ENCODE measurements at places on chromosomes 16 and 17. TPM values are rescaled to one million over a fixed set of nuclear protein-coding genes. Genes with fewer than 3 reads are reported as not detected.

KCNH6 gene
- 1.8 TPM for total RNA-seq

DNA sequence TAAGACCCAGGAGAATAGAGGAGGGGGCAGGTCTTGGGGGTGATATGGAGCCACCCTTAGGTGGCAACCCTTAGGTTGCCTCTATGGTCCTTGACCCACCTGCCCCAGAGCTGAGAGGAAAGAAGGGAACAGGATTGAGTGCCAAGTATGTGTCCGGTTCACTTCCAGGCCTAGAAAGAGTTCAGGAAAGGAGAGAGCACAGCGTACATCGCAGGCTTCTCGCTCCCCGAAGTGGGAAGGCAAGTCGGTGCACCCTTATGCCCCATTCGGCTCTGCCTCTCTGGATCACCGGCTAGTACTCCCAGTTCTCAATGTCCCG lies 631 bp downstream of the SP6 start:
- no peak for DNase-seq

DNA sequence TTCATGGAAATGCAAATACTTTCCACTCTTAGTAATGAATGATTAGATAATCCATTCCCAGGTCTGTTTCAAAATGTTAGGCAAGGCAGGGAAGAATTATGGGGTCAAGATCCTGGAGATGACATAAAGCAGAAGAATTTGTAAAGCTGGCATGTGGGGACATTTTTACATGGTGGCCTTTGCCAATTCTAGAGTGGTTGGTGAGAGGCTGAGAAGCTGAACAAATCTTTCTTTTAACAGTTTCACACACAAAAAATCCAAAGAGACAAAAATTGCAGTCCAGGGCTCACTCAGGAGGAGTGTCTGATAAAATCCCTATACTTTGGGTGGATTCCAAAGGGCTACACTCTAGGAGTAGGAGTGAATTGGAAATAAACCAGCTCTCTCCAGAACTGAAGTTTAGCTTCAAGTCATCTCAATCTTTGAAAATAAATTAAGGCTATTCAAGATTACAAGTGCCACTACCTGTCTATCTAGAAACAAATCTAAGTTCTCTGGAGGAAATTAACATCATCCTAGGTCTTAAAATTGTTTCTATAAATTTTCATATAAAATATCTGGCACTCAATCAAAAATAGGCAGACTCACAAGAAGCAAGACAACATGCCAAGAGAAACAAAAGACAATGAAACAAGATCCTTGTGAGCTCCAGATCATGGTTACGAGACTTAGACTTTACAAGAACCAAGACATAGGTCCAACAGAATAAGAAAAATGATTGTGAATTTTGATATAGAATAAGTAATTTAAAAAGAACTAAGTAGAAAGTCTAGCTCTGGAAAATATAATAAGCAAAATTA lies 113.0 kb upstream of the AXIN2 start:
- no peak for DNase-seq

- DNase-seq = no peak
Measured at GRCh38 chr16:30485818-30486436, 13.4 kb downstream of the ITGAL start.

GRCh38 chr16:54373534-54374520 lies 87.2 kb upstream of the IRX3 start:
- DNase-seq = no peak

DNA sequence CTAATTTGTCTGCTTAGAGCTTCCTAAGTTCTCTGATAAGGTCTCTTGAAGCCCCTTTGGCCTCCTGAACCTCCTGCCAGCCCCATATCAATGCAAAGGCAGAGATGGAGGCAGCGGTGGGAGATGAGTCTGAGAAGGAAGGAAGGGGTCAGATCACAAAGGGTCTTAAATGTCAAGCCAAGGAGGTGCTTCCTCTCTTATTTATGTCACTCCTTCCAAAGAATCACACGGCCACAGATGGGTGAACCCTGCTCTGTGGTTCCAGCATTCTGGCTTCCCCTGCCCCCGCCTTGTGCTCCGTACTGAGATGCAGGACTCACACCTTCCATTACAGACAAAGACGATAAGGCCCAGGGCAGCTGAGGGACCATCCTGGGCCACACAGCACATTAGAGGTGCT lies 96.3 kb downstream of the GSG1L start:
- no peak for DNase-seq

DNA sequence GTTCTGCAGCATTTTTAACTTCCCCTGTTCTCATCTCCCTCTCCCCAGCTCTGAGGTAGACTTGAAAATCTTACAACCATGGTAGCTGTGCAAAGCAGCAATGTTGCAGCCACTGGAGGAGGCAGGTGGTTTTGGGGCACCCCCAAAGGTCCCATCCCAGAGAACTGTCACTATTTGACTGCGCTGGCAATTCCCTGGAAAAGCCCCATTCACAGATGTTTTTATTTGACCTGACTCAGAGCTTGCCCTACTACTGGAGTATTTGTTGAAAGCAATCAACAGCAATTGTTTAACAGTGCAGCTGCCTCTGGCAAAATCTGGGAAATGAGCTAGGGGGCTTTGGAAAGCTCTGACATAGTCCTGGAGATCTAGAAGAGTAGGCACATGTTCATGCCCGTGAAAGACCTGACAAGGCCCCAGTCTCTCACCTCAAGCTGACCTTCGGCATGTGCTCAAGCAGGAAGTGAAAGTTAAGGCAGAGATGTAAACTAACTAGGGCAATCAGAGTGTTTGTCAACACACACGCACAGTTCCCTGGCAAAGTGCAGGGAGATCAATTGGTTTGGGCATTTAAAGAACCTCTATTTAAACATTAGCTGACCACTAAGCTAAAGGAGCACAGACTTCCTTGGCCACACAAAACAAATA lies 19.7 kb upstream of the PIK3R5 start:
- no peak for DNase-seq

DNA sequence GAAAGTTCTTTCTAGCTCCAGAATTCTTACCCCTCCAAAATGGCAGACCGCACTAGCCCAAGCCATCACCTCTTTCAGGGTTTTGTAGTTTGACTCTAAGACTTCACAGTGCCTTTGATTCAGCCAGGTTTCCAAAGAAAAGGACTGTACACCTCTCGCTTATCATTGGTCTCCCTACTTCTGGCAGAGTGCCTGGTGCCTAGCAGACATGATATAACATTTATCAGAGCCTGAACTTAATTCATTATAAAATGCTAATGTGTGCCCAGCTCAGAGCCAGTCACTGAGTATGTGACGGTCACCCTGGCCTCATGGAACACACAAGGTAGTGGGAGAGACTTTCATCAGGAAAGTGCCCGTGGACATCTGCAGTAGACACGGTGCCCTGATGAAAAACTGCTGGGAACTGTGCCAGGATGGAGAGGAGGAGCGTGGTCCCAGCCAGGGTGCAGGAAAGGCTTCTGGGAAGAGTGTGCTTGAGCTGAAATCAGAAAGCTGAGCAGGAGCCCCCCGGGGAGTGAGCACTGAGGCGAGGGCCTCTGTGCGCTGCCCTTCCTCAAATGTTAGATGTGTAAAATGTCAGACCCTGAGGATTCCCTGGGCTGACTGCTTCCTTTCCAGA lies 34.3 kb upstream of the LGALS9 start:
- no peak for DNase-seq

GRCh38 chr16:11536104-11536866 lies 50.4 kb downstream of the LITAF start:
- DNase-seq = no peak

DNA sequence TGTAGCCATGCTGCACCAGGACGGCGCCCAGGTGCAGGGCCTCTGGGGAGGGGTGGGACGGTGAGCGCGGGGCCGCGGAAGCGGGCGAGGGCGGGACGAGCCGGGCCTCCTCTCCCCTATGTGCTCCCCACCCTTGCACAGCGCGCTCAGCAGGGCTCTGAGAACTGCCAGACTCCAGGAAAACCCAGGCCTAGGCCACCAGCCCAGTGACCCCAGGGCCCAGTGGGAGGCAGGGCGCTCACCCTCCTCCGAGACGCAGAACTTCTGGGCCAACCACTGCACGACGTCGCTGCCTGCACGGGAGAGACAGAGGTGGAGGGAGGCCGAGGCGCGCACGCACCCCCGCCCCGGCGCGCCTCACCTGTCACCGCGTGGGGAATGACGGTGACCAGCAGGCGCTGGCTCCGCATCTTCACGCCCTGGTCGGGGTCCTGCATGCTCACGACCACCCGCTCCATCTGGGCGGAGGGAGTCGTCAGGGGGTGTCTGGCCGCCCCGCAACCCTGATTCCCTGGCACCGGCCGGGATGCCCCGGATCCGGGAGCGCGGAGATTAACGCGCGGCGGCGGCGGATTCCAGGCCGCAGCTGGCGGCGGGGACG lies 603 bp downstream of the RGS11 start:
- no peak for DNase-seq

DNA sequence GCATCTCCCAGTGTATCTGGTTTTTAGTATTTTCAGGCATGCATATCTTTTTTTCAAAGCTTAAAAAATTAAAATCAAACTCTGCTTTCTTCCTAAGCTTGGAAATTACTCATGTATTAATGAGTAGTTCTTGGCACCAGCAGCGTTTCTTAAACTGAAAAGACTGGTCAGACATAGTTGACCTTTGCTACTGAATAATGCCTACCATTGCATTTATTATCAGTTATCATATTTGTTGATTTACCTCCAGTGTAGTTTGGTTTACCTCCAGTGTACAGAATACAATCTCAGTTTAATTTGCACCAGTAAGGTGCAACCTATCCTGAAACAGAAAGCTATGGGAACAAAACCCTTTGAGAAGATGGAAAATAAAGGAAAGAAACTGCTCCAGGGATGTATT lies 34.5 kb upstream of the EVI2A start:
- no peak for DNase-seq

DNA sequence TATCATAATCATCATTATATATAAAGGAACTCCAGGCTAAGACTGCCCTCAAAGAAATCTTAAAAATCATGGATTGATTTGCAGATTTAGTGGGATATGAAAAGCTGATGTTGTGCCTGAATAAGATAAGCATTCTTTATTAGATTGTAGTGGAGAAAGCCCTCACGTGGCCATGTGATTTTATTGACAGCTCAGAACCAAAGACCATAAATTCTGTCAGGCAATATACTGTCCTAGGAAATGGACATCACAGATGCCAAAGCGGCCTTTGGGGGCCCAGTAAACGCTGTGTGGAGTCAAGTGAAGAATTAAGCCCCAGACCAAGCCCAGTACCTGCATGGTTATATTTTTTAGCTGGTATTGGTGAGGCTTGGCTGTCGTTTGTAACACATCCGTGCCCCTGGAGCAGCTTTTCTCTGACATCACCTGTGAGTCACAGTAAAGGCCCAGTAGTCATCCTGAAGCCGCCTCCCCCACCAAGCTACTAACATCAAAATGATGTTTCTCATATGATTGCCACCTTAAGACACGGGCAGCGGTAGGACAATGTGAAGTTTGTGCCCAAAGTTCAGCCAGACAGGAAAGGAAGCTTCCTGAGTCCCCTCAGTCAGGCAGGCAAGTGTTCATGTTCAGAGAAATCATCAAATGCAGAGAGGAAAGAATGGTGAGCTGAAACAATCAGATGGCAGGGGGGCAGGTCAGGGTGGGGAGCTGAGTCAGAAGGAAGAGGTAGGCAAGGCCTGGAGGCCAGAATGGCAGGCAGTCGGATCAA lies 209.4 kb downstream of the IRX3 start:
- no peak for DNase-seq

NOS2 gene
- 1.9 TPM for total RNA-seq

DNA sequence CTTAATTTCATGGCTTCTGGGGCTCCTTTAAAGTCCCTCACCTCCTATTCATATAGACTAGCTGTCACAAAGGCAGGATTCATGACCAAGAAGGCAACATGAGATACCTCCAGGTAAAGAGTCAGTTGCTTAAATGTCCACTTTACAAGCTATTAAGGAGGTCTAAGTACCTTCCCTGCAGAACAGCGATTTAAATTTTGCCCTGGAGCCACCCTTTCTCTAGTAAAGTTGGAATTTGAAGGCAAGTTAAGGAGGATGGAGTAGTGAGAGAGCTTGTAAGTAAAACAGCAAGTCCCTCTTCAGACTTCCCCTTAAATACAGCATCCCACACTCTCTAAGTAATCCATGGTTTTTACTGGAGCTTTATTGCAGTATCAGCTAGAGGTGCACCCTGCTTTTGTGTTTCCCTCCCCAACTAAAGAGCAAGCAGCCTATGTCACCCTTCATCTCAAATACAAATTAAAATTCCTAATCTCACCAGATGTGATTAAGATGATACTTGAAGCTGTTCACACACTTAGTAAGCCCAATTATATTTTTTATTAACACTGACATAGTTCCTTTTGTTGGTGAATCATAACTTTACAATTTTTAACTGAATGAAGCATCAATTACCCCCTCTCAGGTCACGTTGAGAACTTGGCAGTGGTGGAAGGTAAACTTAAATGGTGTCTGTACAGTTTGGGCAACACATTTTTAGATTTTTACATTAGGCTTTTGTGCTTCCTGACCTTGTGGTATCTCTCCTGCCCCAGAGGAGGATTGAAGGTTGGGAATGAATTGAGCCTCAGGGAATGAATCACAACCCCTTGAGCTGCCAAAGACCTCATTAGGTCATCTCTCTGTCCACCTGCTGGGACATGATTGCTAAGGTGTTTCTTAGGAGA lies 108.9 kb downstream of the TANGO6 start:
- DNase-seq = no peak

TNFRSF13B gene
- not detected for total RNA-seq

GRCh38 chr17:27367121-27367981 lies 73.4 kb downstream of the WSB1 start:
- no peak for DNase-seq

DNA sequence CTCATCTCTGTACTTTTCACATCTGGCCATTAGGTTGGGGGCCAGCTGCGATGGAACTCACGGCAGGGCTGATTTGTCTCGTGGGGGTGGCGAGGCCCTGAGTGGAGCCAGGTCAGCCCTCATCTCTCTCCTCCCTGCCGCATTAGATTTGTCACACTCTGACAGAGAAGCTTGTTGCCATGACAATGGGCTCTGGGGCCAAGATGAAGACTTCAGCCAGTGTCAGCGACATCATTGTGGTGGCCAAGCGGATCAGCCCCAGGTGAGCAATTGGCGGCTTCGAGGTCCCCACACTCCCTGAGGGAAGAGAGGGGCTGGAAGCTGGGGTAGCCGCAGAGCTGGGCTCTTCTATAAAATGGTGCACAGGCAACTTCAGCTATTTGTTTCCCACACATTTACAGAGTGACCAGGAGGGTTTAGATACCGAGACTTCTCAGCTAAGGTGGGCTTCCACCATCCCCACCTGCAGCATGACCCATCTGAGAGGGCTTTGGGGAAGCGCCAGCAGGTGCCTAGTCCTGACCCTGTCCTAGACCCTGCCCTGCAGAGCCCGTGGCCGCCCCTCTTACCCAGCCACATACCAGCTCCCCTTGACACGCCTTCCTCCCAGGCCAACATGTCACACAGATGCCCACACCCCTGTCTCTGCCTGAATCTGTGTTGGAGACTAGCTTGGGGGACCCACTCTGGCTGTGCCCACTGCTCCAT lies 8.4 kb downstream of the TMEM98 start:
- DNase-seq = no peak

DNA sequence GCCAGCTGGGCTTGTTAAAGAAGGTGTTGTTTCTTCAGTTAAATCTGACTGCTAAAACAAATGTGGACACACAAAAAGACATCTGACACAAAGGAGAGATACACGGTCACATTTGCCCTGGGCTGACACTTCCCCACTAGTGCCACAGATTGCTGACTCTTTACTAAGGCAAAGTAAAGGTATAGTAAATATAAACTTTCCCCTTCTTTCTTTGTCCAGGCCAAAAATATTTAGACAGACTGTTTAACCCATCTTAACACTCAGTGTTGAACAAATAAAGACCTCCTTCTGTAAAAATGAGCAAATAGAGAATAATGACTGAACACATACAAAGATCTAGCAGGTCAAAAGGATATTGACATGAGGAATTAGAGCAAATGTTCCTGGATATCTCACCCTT lies 58.4 kb downstream of the SCNN1G start:
- no peak for DNase-seq

- no peak for DNase-seq
Measured at GRCh38 chr17:8144401-8145231, 7.6 kb downstream of the PER1 start.

RNF112 gene
- total RNA-seq = 2.2 TPM

HBQ1 gene
- total RNA-seq = 1.4 TPM

Measured in H1 (cell line).